ENCODE measurements at places on chromosomes 1 and 21. TPM values are rescaled to one million over a fixed set of nuclear protein-coding genes. Genes with fewer than 3 reads are reported as not detected.

DNA sequence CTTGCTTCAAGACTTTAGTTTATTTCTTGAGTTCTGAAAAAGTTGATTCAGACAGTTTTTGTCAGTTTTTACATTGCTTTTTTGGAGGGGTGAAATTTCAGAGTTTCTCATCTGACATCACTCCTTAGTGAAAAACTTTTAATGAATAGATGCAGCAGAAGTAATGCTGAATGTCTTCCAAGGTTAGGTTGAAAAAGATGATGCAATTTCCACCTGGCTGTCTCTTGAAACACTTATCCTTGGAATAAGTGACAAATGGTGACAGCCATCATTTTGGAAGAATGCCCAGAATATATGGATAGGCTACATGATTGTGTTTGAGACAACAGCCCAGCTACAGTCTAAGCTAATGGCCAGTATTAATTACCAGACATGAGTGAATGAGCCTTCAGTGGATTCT, 140.8 kb downstream of the ZNF644 start:
- no peak for DNase-seq

DNA sequence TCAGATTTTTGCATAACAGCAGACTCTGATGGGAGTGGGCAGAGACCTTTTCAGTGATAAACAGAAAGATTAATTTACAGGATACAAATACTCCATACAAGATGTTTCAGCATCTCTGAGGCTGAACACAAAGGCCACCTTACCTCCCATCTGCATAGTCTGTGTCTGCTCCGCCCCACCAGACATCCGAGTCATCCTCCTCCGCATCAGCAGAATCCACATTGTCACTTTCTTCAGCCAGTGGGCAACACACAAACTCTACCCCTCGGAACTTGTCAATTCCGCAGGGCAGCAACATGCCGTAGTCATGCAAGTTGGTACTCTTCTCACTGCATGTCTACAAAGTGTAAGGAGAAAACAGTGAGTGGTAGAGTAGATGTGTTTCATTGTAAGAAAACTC, 119.7 kb downstream of the APP start:
- no peak for DNase-seq

GRCh38 chr1:172211221-172211620, 209.3 kb upstream of the C1orf105 start:
- DNase-seq: no peak

GRCh38 chr1:23544444-23545389, 13.7 kb upstream of the E2F2 start:
- peak; percentile 80 for DNase-seq

DNA sequence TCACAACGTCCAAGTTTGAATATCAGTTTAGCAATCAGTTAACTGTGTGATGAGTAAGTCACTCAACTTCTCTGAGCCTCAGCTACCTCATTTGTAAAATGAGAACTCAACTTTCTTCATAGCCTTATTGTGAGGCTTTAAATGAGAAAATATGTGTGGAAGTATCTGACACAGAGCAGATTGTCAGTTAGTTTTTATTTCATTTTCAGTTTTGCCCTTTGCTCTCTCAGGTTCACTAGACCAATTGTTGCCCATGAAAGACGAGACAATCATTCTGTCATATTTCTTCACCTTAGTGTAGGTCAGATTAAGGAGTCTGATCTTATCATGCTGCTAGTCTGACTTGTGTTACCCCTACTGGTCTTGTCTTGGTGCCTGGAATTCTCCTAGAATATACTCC, 232.8 kb upstream of the PTBP2 start:
- DNase-seq: no peak

Gene PERM1
- 0.35 TPM for total RNA-seq

GRCh38 chr1:193221651-193222050, 35.2 kb upstream of the B3GALT2 start:
- DNase-seq: no peak

GRCh38 chr21:45550522-45551210, 8.4 kb upstream of the SLC19A1 start:
- peak; percentile 67 for DNase-seq

- DNase-seq: no peak
These were observed 648.2 kb downstream of the SMYD3 start for GRCh38 chr1:245858722-245859492.

- no peak for DNase-seq
These were observed 94.7 kb upstream of the GPR52 start for GRCh38 chr1:174352883-174353608.

GRCh38 chr1:17919525-17920439, 164.6 kb downstream of the ACTL8 start:
- no peak for DNase-seq

GRCh38 chr1:162388615-162389014, 7.1 kb downstream of the C1orf226 start:
- no peak for DNase-seq

Gene OR2T2
- not detected for total RNA-seq

DNA sequence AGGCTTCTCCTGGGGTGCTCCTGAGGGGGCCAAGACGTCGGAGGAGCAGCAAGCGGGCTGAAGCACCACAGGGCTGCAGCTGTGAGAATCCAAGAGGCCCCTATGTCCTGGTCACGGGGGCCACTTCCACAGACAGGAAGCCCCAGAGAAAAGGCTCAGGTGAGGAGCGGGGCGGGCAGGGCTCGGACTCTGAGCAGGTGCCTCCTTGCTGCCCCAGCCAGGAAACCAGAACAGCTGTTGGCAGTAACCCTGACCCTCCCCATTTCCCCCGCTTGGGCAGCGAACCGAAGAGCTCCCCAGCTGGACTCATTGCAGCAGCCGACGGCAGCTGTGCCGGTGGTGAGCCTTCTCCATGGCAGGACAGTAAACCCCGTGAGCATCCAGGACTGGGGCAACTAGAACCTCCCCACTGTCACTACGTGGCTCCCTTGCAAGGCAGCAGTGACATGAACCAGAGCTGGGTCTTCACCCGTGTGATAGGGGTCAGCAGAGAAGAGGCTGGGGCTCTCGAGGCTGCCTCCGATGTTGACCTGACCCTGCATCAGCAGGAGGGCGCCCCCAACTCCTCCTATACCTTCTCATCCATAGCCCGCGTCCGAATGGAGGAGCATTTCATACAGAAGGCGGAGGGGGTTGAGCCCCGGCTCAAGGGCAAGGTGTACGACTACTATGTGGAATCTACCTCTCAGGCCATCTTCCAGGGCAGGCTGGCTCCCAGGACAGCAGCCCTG, 625 bp downstream of the KLHDC7A start:
- DNase-seq: no peak

Gene GNPAT
- total RNA-seq: 34.5 TPM

- DNase-seq: peak; percentile 8
These were observed 36.0 kb upstream of the KIF26B start for GRCh38 chr1:245118806-245119205.

- DNase-seq: no peak
These were observed 13.3 kb upstream of the PCBP3 start for GRCh38 chr21:45630066-45630694.

GRCh38 chr1:30446095-30446494, 277.3 kb downstream of the MATN1 start:
- no peak for DNase-seq

All from upper lobe of right lung (tissue), 1 donor.